ENCODE measurements at places on chromosomes 5 and 9. TPM values are rescaled to one million over a fixed set of nuclear protein-coding genes. Genes with fewer than 3 reads are reported as not detected.
A peak's percentile ranks its signal among the peaks of the same experiment; 100 is the strongest.

The TSSK1B gene
- total RNA-seq, result 0.36 TPM

GRCh38 chr9:131522257-131523085 lies 8.6 kb downstream of the UCK1 start:
- no peak for DNase-seq

The PRRX2 gene
- 13.2 TPM for total RNA-seq

- no peak for DNase-seq
Measured at GRCh38 chr5:15577132-15577531, 77.2 kb downstream of the FBXL7 start.

DNA sequence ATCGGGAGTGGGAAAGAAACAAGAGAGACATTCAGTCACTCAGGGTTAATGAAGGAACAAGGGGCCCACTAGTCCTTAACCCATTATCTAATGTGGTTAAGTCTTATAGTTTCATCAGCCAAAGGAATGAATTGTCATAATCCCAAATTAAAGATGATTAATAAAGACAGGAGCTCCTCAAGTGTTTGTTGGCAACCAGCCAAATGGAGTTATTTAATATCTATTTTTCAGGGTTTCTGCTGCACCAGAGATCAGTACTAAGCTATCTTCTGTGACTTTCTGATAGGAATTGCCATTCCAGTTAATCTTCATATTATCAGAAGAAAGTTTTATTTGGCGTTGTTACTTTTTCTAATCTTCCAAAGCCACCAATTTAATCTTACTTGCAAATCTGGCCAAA lies 34.0 kb upstream of the FCHO2 start:
- no peak for DNase-seq

The FABP6 gene
- not detected for total RNA-seq

- DNase-seq, result no peak
Measured at GRCh38 chr5:123279136-123279535, 144.1 kb downstream of the CEP120 start.

DNA sequence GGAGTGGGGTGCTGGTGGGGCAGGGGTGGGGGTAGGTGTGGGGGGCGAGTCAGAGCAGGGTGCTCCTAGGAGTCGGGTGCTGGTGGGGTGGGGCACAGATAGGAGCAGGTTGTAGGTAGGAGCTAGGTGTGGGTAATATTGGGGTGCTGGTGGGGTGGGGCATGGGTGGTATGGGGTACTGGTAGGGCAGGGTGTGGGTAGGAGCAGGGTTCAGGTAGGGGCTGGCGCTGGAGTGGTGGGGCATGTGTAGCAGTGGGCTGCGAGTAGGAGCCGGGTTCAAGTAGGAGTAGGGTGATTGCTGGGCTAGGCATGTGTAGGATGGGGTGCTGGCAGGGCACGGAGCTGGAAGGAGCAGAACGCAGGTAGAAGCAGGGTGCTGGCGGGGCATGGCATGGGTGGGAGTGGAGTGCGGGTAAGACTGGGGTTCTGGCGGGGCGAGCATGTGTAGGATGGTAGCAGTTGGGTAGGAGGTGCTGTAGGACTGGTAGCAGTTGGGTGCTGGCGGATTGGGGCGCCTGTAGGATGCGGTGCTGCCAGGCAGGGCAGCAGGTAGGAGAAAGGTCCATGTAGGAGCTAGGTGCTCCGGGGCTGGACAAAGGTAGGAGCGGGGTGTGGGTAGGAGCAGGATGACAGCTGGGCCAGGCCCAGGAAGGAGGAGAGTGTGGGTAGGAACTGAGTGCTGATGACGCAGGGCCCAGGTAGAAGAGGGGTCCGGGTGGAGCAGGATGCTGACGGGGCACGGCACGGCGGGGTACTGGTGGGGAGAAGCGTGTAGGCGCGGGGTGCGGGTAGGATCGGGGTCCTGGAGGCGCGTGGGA lies 105.5 kb upstream of the SIMC1 start:
- no peak for DNase-seq

DNA sequence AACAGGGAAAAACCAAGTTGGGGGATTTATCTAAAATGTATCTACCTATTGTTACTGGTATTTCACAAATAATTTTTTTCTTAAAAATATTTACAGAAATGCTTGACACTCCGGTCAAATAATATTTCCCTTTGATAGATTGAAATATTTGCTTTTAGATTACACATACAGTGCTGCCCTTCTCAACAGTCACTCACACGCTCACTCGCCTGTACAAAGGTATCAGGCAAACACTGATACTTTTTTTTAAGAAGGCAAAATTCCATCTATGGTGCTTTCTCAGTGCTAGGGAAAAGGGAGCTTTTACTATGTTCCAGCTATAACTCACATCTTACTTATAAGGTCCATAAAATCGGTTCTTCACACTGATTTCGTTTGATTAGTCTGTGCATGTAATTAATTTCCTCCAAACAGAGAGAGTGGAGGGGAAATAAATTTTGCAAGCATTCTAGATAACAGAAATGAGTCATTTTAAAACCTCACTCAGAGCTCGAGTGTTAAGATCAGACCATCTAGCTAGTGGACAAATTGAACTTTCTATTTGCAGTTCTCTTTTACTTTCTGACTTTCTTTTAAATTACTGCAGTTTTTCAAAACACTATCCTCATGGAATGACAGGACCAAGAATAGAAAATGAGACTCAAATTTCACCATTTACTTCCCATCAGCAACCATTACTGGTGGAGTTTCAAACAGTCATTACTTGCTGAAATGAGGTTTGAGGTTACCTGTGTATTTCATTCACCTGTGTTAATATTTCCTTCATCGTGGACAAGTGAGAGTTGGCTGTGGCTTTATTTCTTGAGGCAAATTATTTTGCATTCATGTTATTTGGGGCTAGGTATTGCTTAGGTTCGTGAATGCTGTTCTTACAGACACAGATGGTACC lies 273.2 kb downstream of the RAB3C start:
- no peak for DNase-seq

- DNase-seq, result no peak
Measured at GRCh38 chr9:10045598-10045997, 567.2 kb downstream of the PTPRD start.

DNA sequence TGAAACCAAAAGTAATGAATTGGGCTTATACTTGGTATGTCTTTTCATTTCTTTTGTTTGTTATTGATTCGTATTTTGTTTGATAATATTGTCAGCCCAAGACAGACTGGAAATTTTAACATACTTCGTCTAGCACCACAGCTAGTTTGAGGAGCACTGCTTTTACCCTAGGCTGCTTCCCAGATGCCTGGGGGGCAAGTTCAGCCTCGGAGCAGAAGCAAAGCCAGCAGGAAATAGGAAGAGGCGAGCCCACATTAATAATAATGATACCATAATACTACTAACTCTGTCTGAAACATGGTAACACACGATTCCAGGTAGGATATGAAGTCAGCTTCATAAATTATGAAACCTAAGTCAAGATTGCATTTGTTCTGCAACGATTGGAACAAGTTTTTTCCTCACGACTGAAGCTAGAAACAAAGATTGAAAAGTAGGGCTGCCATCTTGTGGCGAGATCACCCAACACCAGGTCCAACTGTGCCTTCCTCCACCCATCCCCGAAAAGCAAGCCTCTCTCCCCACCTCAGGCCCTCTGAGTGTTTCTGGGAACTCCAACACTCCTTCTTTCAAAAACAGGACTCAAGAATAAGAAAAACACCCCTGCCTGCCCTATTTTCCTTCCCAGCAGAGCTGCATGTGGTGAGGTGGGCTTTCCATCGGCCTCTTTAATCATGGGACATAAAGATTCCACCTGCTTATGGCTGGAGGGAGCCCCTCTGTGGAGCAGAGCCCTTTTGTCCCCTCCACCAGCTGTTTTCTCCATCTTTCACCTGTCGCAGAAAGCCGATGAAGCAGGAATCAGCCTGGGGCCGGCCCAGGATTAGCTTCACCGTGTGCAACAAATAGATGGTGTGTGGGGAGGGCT lies 236.4 kb downstream of the CAAP1 start:
- DNase-seq, result no peak

DNA sequence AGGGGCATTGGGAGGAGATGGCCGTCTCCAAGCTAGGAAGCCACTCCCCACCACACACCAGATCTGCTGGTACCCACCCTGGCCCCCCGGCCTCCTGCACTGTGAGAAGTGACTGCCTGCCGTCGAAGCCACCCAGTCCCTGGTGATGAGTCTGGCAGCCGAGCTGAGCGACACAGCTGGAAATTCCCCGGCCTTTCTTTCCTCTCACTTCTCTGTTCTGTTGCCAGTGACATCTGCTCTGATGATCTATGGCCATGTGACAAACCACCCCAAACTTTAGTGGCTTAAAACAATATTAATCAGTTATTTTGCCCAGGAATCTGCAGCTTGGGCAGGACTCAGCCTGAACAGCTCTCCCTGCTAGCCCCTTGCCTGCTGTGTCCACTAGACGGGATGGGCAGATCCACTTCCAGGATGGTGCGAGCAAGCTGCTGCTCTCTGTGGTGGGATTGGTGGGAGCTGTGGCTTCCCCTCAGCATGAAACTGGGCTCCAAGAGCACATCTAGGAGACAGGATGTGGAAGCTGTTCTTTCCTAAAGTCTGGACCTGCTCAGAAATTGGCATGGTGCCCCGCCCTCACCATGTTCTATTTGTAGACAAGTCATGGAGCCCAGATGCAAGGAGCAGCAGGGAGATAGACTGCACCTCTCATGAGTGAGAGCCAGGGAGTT lies 211.2 kb downstream of the GADD45G start:
- DNase-seq, result no peak

DNA sequence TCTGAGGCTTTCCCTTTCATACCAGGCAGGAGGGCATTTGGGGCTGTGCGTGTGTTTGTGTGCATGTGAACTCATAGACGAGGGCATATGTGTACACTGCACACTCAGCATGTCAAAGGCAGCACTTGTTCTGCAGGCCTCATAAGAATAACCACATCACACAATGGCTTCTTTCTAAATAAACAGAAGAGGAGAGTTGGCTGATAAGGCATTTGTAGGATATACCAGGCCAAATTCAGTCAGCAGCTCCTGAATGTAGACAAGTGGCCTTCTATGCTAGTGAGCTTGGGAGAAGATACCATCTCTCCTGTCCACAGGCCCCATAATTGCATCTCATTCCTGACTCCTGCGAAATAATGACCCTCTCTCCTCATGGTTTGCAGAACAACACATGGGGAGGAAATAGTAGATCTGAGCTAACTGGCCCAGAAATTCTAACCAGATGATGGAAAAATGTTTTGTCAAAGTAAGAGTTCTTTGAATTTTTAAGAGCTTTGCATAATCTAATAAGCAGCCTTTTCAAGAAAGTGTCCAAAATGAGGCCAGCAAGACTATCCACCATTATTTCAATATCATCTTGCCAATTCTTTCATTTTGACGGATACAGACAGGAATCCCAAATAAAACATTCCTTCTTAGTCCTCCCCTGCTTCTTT lies 60.5 kb upstream of the GAS1 start:
- no peak for DNase-seq

DNA sequence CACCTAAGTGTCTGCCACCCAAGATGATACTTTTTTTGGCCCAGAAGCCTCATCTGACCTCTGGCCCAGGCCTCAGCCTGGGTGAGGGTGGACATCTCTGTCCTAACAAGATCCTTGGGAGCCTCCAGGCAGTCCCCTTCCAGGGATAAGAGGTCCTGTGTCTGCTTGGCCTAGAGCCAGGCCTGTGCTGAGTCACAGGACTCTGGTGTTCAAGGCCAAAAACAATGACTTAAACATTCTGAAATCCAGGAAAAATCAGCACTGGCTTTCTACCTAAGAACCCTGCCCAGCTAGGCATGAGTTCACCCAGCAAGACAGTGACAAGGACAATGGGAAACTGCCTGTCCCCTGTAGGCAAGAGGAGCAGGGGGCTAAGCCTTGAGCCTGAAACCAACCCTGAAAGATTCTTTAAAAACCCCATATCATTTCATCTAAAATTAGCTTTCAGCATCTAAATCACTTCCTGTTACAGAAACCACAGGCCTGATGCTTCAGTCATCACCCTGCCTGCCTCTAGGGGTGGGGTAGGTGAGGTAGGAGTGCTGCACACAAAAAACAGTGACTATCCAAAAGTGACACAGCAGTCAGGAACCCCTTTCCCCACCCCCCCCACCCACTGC lies 29.9 kb downstream of the CSF2 start:
- DNase-seq, result peak; percentile 79

The OR1Q1 gene
- not detected for total RNA-seq
